ENCODE measurements at places on chromosomes 6 and 20.

- DNase-seq: no peak
Observed at GRCh38 chr6:10963113-10963512, 76.3 kb downstream of the SYCP2L start.

DNA sequence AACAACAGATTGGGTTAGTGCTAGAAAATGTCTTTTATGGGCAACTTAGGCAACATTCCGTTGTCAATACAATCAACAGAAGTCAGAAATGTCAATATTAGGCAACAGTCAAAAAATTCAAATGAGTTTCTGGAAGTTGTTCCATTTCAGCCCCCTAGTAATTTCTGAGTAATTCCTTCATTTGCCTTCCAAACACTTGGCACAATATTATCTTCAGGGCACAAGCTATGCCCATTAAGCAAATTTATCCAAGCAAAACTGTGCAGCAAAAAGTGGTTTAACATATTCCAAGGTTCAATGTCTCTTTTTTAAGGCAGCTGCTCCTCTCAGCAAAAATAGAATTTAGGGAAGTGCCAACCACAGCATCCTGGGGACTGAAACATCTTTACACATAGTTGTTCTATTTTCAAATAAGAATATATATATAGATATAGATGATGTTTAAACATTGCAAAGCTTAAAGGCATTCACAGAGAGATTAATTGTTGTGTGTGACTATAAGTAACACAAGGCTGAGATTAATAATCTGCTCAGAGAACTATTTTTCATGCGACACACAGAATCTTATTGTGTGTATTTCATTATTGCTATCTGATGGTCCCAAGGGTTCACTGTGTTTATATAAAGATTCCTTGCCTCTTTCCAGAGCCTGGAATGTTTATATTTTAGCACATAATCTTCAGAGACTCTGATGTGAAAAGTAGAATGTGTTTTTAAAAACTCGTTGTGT lies 75.2 kb upstream of the ADTRP start:
- DNase-seq: no peak

GRCh38 chr6:26597389-26597766 lies 625 bp downstream of the ABT1 start:
- DNase-seq: no peak

- DNase-seq: no peak
Observed at GRCh38 chr6:166703149-166703710, 76.2 kb upstream of the RPS6KA2 start.

DNA sequence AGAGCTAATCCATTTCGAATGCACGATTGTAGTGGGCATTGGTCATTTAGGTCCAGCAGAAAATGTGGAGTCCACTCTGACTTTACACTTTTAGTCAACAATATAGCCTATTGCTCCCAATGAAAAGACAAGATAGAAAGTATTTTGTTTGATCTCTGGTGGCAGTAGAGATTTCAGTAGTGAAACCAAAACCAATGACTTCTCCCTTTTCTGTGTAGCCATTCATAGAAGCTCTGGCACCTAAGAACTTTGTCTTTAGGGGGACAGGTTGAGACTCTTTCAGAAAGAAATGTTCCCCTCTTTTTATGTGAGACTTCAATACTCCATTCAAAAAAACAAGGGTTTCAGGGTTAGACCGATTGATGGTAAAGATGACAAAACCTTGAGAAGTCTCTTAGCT lies 510.8 kb upstream of the POU3F2 start:
- no peak for DNase-seq

GRCh38 chr6:42436825-42437224 lies 14.9 kb downstream of the TRERF1 start:
- DNase-seq: no peak

DNA sequence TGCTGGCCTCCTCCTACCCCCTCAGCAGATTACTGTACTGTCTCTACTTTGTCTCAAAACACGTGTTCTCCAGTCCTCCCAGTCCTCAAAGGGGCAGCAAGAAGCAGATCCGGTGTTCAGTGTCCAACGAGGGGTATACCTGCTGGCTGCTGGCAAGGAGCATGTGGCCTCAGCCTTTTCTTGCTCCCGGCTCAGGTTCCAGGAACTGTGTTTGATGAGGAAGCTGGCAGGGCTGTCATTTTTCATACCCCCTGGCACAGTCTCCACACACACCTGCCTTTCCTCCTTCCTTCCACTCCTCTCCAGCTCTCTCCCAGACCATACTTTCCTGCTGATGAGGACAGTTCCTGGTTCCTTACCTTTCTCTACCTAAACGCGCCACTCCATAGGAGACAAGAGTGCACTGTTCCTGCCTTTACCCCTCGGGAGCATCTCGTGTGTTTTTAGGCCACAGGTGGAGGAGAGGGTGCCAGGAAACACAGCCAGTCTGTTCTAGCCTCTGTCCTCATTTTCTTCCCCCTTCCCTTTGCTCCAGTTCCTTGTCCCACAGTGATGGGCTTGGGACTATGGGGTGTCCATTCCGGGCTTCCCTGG lies 77.2 kb downstream of the SSR1 start:
- DNase-seq: no peak

DNA sequence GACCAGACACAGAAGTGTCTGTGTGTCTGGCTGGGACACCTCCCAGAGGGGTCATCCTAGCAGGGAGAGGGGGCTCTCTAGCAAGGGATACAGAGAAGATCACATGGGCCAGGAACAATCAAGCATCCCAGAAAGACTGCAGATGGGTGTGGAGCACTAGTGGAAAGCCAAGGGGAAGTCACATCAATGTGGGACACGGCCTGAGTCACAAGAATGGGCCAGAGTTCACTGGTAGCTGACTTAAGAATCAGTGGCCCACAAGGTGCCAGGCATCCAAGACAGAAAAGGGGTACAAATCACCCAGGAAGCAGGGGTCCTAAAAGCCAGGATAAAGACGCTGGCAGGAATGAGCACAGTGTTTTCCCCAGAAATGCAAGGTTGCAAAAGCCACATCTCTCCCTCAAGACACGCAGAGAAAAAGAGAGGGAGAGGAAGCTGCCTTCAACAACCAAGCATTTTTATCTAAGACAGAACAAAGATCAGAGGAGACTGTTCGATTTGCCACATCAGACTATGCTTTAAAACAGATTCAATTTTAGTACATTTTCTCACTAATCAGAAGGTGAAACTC lies 113.6 kb upstream of the DST start:
- no peak for DNase-seq

- DNase-seq: no peak
Observed at GRCh38 chr6:117352466-117353081, 73.2 kb downstream of the ROS1 start.

GRCh38 chr6:127345521-127345920 lies 2.1 kb upstream of the ECHDC1 start:
- no peak for DNase-seq

DNA sequence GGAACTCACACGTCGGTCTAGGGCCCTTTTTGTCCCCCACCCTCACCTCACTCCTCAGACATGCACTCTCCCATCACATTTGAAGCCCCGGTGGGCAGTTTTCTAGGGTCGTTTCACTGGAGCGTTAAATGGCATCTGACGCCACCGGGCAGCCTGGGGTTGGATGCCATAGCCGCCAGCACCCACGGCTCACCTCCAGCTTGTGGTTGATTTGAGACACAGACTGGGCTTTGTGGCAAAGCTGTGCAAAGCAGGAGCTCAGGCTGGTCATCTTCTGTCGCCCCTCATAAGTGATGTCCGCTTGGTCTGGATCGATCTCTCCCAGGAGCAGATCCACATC lies 530 bp downstream of the GOPC start:
- no peak for DNase-seq

GRCh38 chr20:48649868-48650267 lies 177.9 kb downstream of the PREX1 start:
- DNase-seq: no peak

- DNase-seq: no peak
Observed at GRCh38 chr20:57649617-57650015, 29.4 kb upstream of the ZBP1 start.

- no peak for DNase-seq
Observed at GRCh38 chr6:105087571-105088211, 92.1 kb downstream of the POPDC3 start.

- no peak for DNase-seq
Observed at GRCh38 chr6:48092550-48093217, 18.3 kb downstream of the PTCHD4 start.

GRCh38 chr6:138520463-138520862 lies 21.2 kb upstream of the NHSL1 start:
- no peak for DNase-seq

DNA sequence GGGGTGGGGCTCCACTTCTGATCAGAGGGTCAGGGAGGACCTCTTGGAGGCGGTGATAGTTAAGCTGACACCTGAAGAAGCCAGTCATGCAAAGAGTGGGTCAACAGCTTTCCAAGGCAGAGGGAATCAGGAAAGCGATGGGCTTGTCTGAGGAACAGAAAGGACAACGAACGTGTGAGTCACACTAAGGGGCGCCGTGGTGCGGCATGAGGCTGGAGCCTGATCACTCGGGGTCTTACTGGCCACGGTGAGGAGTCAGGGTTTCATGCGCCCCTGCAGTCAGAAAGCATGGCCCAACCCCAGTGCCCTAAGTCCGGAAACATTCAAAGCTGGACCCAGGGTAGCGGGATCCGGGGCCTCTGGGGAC lies 50.6 kb upstream of the SLC32A1 start:
- no peak for DNase-seq

DNA sequence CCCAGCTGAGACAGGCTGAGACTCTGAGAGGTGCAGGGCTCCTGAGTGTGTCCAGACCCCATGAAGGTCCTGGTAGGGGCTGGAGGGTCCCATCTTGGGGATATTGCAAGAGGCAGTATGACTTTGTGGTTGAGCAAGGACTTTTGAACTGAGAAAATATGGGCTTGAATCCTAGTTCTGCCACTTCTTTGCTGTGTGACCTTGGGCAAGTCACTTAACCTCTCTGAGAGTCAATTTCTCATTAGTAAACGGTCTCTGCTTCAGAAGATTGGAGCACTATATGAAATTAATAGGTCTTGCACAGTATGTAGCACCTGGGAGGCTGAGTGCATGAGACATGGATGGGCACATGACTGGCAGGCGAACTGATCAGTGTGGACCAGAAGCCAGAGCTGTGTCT lies 42.7 kb downstream of the TFEB start:
- DNase-seq: no peak

All from stimulated activated CD8-positive, alpha-beta memory T cell treated with anti-CD3 and anti-CD28 coated beads, Interleukin-4, amount 100 ng/mL, for 1 hour (primary cell).